ENCODE measurements at places on chromosomes 11 and 22.
A peak's percentile ranks its signal among the peaks of the same experiment; 100 is the strongest.

- DNase-seq = no peak
Observed at GRCh38 chr11:124788521-124788920, 11.7 kb downstream of the MSANTD2 start.

- no peak for DNase-seq
Observed at GRCh38 chr11:70758206-70758605, 359.9 kb downstream of the CTTN start.

DNA sequence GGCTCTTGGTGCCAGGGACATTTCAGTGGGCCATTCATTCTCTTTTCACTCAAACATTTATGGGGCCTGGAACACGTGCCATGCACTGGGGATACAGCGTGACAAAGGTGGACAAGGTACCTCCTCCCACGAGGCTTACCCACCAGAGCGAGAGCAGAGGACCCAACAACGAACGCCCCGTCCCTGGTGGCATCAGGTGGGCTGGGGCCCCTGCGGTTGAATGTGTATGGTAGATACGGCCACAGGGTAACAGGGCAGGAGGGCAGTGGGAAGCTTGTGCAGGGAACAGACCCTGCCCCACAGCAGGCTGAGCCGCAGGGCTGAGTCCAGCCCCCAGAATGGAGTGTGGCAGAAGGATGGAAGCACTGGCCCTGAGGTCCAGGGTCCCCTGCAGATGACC is 81.1 kb downstream of the LRRC32 start:
- no peak for DNase-seq

GRCh38 chr22:20569059-20570058 is 61.9 kb downstream of the MED15 start:
- peak; percentile 79 for DNase-seq

- no peak for DNase-seq
Observed at GRCh38 chr11:134823970-134824369, 411.9 kb upstream of the B3GAT1 start.

GRCh38 chr11:15942936-15943335 is 413.4 kb downstream of the SOX6 start:
- no peak for DNase-seq

GRCh38 chr11:130389335-130389935 is 39.0 kb downstream of the ADAMTS8 start:
- no peak for DNase-seq

DNA sequence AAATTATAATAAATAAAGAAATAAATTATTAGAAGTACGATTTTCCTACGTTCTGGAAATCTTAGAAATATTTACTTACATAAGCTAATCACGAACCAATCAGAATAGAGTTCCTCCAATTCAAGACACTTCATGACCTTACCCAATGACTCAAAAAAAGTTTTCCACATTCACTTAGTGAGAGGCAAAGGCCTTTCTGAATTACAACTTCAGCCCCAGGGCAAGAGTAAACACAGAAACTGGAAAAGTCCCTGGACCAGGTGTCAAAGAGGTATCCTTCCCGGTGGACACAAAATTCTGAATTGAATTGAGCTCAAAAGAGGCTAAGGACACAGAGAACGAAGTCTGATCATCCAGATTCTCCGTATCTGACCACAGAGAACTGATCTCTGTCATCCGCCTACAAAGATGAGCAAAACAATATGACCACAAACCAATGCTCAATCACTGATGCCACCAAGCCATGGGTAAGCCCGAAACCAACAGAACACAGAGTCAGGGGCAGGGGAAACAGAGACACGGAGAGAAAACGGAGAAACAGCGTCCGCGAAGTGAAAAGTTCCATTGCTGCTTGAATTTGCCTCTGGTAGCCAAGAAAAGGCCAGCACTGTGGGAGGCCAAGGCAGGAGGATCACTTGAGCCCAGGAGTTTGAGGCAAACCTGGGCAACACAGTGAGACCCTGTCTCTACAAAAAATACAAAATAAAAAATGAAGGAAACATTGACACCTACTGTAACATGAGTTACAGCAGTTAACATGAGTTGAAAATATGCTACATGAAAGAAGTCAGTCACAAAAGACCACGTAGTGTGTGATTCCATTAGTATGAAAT is 6.8 kb downstream of the BID start:
- DNase-seq = no peak

DNA sequence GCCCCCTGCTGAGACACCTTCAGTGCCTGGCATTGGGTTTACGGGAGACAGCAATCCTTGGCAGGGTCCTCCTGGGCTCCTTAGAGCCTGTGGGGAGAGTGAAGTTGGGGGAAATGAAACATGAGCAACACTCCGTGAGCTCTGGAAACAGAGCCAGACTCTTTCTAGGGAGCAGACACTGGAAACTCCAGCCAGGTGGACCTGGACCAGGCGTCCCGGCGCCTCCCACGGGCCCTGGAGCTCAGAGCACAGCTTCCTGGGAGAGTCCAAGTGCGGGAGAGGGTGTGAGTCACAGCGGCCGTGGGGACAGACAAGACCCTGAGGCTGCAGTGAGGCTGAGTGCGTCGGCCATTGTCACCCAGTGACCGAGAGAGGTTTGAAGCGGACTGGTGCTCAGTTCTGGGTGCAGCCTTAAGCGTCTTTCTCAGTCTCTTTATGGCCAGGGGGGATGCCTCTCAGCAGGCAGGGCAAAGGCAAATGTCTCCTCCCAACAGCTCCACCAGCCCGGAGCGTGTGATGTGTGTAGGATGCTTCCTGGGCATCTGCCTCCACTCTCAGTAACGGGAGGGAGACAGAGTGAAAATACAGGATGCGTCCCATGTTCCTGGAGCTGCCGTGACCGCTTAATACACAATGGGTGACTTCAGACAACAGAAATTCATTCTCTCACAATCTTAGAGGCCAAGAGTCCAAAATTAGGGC is 399.2 kb downstream of the SHANK2 start:
- DNase-seq = no peak

DNA sequence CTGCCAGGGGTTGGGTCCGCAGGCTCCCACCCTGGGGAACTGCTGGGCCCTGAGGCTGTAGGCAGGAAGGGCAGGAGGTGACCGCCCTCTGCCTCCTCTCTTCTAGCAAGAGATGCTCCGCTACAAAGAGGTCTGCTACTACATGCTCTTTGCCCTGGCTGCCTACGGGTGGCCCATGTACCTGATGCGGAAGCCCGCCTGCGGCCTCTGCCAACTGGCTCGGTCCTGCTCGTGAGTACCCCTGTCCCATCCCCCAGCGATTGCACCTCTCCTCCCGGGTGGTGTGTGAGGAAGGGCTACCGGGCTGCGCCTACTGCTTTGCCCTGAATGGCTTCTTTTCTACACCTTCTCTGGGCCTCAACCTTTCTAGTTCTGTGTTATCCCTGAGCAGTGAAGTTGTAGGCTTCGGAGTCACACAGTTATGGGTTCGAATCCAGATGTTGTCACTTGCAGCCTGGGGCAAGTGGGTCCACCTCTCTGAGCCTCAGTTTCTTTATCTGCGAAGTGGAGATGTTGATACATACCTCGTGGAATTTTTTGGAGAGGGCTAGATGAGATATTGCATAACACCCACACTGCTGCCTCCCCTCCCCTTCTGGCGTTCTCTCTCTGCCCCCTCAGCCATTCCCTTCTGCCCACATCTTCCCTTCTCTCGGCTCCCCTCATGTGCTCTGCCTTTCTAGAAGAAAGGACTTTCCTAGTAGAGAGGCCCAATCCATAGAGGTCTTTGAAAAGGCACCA is 21.1 kb upstream of the MYRF start:
- DNase-seq = no peak

DNA sequence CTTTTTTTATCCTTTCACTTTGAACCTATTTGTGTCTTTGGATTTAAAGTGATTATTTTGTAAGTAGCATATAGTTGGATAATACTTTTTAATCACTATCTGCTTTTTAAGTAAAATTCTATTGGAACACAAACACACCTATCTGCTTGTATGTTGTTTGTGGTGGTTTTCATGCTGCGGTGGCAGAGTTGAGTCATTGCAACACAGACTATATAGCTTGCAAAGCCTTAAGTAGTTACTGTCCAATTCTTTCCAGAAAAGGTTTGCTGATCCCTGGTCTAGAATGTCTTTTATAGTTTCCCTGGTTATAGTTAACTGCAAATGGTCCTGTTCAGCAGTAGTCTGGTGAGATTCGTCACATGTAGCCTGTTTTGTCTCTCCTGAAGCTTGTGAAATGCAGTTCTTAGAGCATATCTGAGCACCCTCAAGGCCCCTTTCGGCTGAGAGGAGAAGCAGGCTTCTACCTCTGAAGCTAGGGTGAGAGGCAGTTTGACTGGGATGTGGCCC is 21.5 kb downstream of the SHANK3 start:
- DNase-seq = no peak

DNA sequence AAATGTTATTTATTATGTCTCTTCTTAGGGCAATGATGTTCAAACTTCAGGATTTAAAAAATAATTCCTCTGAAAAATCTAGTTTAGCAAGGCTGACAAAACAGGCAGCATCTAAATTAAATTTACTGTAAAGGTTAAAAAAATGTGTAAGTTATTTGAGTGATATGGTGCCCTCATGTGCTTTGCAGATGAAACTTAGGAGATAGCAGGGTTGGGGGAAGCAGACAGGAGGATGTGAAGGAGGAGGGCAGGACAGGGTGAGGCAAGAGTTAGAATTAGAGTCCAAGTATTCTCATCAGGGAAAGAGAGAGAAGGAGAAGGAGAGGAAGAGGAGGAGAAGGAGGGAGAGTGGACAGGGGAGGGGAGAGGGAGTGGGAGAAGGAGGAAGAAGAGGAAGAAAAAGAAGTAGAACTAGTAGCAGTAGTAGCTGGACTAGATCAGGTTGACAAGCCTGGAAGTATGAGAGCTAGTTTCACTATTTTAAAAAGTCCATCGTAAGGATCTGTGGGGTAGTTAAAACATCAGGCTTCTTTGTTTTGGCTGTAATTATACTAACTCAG is 141.2 kb upstream of the SESN3 start:
- DNase-seq = no peak

GRCh38 chr11:119764108-119764868 is 35.3 kb upstream of the NECTIN1 start:
- DNase-seq = no peak

DNA sequence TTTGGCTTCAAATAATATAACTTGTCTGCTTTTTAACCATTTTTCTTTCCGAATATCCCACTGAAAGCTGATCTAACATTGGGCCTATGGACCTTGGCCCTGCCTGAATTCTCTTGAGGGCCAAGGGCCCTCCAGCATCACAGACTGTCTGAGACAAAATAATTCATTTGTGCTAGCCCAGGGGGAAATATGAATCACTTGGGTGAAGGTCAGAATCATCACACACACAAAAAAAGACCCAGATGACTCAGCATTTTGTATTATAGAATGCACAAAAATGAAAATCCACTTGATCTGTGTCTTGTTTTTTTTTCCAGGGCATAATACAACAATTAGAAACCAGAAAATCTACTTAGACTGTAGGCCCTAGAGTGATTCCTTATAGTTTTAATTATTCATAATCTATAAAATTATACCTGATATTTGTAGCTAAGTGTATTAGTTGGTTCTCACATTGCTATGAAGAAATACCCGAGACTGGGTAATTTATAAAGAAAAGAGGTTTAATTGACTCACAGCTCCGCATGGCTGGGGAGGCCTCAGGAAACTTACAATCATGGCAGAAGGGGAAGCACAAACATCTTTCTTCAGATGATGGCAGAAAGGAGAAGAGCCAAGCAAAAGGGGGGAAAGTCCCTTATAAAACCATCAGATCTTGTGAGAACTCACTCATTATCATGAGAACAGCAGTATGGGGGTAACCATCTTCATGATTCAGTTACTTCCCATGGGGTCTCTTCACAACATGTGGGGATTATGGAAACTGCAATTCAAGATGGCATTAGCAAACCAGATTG is 15.6 kb upstream of the RDX start:
- DNase-seq = no peak

DNA sequence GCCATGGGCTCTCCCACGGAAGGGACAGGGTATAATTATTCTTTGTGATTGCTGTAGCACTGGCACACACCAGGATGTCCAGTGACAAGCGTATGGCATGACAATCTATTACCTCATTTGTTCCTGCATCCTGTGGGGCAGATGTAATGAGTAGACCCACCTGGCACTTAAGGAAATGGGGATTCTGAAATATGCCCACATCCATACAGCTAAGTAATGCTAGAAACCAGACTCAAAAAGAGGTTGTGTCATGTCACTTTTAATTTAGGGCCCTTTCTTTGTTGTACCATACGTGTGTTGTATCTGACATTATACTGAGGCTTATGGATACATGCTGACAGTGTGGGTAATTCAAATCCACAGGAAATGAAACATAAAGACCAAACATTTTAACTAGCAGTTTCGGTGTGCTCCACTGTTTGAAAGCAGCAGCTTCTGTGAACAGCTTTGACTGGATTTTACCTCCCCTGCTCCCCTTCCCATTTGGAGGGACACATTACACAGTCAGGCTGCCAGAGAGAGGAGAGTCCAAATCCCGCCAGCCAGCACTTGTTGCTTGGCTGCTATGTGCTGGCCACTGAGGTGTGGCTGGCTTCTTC is 21.2 kb downstream of the GRAMD1B start:
- no peak for DNase-seq

- DNase-seq = no peak
Observed at GRCh38 chr11:122353561-122353960, 237.5 kb upstream of the BLID start.

DNA sequence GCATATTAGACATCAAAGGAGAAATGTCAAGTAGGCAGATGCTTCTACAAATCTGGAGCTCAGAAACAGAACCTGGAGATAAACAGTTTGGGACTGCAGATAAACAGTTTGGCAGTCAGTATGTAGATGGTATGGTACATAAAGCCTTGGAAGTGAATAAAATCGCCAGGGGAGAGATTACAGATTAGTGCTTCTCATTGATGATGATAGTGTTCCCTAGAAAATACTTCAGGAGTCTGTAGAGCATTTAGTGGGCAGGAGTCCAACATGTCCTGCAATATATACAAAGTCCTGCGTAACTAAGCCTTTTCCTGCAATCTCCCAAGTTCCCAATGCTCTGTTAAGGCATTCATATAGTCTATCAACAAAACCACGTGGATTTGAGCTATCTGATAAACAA is 35.2 kb downstream of the NARS2 start:
- DNase-seq = no peak

DNA sequence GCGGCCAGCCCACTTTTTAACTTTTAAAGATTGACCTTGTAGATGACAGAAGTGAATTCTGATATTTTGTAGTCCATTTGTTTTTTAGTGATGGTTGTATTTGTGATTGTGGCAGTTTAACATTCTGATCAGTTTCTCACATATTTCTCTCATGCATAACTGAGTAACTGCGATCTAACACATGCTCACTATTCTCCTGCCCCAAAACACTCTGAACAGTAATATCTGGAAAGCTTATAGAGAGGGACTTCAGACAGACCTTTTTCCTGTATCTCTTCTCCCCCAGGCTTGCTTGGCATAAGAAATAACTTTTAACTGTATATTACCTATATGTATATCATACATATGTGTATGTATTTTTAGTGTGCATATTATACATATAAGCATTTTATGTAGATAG is 37.3 kb upstream of the MYO18B start:
- no peak for DNase-seq

DNA sequence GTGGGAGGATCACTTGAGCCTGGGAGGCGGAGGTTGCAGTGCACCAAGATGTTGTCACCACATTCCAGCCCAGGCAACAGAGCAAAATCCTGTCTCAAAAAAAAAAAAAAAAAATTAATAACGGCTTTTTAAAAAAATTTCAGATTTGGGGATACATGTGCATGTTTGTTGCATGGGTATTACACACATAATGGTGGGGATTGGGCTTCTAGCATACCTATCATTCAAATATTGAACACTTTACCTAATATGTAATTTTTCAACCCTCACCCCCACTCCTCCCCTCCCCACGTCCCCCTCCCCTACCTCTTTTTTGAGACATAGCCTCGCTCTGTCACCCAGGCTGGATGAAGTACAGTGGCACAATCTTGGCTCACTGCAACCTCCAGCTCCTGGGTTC is 40.1 kb downstream of the ABTB2 start:
- DNase-seq = no peak

GRCh38 chr11:70523384-70524095 is 125.2 kb downstream of the CTTN start:
- DNase-seq = no peak
